ENCODE measurements at places on chromosomes 6 and 20.

DNA sequence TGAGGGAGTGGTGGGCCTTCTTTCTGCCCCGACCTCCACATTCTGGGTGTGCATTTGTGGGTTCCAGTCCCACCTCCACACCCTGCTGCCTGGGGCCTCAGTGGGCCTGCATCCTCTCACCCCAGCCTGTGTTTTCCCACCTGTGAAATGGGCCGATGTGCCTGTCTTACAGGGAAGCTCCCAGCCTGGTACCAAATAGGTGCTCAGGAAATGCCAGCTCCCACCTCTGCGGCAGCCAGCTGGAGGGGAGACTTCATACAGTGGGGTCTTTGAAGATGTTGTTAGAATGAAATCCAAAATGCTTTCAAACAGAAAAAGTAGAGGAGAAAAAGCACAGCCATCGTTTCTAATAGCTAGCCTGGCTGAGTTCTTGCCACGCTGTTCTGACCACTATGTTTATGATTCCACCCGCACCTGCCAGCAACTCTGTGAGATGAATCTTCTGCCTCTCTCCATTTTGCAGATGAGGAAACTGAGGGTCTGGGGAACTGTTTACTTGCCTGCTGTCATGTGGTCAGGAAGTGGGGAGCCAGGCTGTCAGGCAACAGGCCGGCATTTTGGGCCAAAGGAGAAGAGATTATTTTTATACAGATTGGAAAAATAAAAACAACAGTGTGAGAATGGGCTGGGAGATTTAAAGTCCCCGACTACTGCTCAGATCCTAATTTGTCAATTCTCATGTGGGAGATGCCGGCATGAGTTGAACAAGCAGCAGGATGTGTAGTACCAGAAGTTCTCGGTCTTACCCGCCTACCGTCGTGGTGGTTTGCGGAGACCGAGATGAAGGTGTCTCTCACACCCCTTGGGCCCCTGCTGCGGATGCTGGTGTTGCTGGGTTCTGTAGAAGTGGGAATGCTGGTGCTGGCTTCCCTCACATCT lies 4.6 kb downstream of the TMEM181 start:
- no peak overlapping the region for H3K4me3 ChIP-seq
- no peaks in the 10 kb centered on the region for H3K27me3 ChIP-seq
- no peaks in the 10 kb centered on the region for H3K36me3 ChIP-seq
- no peak overlapping the region for H3K27ac ChIP-seq
- DNase-seq: no peak
- H3K4me1 ChIP-seq: peaks cover 6% of the 10 kb centered on the region

DNA sequence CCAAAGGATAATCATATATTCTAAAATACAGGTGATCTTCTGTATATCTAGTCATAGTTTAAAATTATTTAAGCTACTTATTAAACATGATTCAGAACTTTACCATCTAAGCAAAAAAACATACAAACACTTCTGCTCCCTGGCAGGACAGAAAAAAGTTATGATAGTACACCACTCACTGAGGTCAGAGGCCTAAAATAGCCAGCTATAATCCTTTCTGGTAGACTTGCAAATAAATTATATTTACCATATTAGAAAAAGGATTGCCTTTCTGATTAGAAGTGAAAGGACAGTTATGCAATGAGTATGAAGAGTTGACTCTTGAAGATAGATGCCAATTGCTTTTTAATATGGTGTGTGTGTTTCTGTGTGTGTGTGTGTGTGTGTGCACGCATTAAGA lies 207.4 kb downstream of the BMP2 start:
- H3K27ac ChIP-seq: no peak overlapping the region
- H3K27me3 ChIP-seq: no peaks in the 10 kb centered on the region
- H3K4me3 ChIP-seq: no peak overlapping the region
- DNase-seq: no peak
- no peaks in the 10 kb centered on the region for H3K4me1 ChIP-seq

DNA sequence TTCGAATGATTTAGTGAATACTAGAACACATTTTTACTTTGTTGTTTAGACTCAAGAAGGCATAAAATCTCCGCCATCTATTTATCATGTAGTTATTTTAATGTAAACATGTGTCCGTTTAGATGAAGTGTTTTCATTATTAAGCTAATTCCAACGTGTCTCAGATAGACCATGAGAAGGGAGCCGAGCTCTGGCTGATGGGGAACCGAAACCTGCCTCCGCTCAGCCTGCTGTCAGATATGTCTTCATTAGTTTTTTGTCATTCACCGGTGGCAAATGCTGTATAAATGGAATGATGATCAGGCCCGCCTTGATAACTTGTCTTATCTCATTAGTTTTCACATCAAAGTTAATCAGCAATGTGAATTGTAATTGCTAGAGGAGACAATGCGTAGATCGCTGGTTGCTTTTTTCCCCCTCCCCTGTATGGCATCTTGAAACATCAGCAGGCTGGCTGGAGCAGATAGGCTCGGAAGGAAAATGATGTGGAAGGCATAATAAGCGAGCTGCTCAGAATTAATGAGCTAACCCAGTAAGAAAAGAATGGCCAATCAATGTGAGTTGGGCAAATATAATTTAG lies 136.4 kb downstream of the LINC00237 start:
- no peak overlapping the region for H3K27ac ChIP-seq
- H3K4me3 ChIP-seq: no peak overlapping the region
- no peaks in the 10 kb centered on the region for H3K4me1 ChIP-seq
- no peak for DNase-seq
- H3K27me3 ChIP-seq: peaks cover 9% of the 10 kb centered on the region

- H3K27me3 ChIP-seq: no peaks in the 10 kb centered on the region
- H3K27ac ChIP-seq: no peak overlapping the region
- H3K36me3 ChIP-seq: no peaks in the 10 kb centered on the region
- H3K4me1 ChIP-seq: peaks cover 3% of the 10 kb centered on the region
- H3K4me3 ChIP-seq: no peak overlapping the region
Observed at GRCh38 chr6:37971266-37971665, 151.7 kb downstream of the ZFAND3 start.

DNA sequence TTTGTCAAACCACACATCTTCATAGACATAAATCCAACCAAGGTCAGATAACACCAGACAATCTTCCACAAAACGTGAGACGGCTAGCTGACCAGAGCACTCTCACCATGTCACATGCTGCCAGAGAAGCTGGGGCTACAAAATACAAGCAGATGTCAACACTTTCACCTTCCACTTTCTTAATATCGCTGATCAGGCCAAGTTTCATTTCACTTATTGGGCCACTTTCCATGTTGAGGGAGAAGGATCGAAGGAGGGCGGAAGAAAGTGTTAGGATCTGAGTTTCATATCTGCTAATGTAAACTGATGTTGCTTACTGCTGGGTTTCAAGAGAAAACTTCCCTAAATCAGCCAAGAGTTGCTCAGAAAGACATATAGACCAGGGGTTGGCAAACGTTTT lies 177.0 kb upstream of the PRDM1 start:
- H3K27ac ChIP-seq: no peak overlapping the region
- no peaks in the 10 kb centered on the region for H3K36me3 ChIP-seq
- H3K4me1 ChIP-seq: no peaks in the 10 kb centered on the region
- DNase-seq: no peak

Data from right lobe of liver (tissue), 6 donors.